T-cell (primary cell): ENCODE measurements at places on chromosomes 1 and 21. TPM values are rescaled to one million over a fixed set of nuclear protein-coding genes. Genes with fewer than 3 reads are reported as not detected.

KCNN3 gene
- total RNA-seq: 0.07 TPM

OR10Z1 gene
- total RNA-seq: not detected

PLEKHA6 gene
- 1.9 TPM for total RNA-seq

CD34 gene
- total RNA-seq: 0.83 TPM

TRIM58 gene
- 0.46 TPM for total RNA-seq

TFF2 gene
- not detected for total RNA-seq

OR2T35 gene
- total RNA-seq: not detected

FMO5 gene
- 0.96 TPM for total RNA-seq

RNU1-1 gene
- 3,593 TPM for total RNA-seq

GNG12 gene
- total RNA-seq: not detected

DPYD gene
- 39.1 TPM for total RNA-seq

CGN gene
- total RNA-seq: 0.37 TPM

CFAP107 gene
- total RNA-seq: not detected

MAP10 gene
- 1.4 TPM for total RNA-seq

PLPP3 gene
- not detected for total RNA-seq
